ENCODE measurements at places on chromosomes 7 and 10.

- DNase-seq: no peak
These were observed 48.2 kb downstream of the COL26A1 start for GRCh38 chr7:101410743-101411507.

DNA sequence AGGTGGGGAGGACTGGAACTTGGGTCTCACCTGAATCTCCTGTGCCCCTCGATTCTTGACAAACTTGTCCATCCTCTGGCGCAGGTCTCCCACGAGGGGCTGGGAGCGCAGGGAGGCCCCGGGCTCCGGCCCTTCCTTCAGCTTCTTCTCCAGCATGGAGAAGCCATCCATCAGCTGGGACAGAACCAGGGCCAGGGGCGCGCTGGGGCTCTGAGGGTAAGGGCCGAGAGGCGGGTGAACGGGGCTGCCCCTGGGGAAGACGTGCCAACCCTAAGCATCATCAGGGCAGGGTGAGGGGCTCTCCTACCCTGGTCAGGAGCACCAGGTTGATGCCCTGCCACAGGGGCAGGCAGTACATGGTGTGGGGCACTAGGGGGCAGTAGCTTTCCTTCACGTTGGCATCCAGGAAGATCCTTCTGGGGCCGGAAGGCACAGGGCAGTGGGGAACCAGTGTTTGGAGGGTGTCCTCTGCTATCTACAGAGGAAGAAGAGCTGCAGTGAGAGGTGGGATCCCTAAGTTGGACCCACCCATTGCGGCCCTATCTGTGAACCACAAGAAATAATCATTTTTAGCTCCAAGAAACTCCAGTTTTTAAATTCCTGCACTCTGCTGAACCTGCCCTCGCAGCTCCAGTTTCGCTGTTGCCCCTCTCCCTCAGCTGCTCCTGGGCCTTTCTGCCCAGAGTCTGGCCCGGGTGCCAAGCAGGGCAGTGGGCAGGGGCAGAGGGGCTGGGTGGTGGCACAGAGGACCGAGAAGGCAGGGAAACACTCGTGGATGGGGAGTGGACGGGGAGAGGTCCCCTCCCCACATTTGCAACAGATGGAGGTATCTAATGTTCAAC, 10.8 kb upstream of the PYROXD2 start:
- no peak for DNase-seq

DNA sequence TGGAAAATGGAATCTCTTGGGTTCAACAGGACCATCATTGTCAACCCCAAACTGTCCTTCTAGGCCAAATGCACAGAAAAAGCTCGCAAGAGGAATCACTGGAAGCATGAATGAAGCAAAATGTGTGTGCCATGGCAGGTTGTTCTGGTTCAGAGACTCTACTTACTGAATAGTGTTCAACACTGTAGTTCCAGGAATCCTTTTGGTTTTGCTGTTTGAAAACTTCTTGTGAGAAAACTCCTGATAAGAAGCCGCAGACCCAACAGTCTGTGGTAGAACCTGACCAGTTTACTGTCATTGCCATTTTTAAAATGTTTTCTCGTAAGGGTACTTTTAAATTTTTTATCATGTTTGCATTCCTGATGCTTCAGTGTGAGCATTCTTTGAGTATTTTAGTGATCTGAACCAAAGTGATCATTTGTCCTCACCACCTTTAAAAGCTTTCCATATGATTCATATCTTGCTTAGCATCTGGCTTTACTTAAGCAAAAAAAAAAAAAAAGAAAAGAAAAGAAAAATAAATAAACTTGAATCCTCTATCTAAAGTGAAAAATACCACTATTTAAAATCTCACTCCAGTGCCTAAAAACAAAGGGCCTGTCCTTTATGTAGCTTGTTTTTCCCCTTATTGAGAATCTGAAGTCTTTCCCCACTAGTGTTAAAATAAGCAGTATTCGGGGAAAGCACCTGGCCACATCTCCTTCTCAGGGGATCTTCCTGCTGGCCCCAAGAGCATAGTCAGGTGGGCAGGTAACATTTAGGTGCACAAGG, 92.4 kb downstream of the WNT2 start:
- no peak for DNase-seq

GRCh38 chr10:121110369-121110768, 259.2 kb downstream of the WDR11 start:
- DNase-seq: no peak

- no peak for DNase-seq
These were observed 86.5 kb downstream of the PROSER2 start for GRCh38 chr10:11909618-11910017.

DNA sequence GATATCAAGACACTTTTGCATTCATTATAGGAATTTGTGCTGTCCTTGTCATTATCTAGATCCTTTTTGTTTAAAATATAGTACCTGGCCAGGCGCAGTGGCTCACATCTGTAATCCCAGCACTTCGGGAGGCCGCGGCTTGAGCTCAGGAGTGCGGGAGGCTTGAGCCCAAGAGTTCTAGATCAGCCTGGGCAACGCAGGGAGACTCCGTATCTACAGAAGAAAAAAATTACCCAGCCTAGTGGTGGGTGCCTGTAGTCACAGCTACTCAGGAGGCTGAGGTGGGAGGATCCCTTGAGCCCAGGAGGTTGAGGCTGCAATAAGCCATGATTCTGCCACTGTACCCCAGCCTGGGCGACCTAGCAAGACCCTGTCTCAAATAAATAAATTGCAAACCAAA, 621 bp upstream of the MORN4 start:
- DNase-seq: no peak

- no peak for DNase-seq
These were observed 24.7 kb downstream of the PDGFA start for GRCh38 chr7:494906-495305.

DNA sequence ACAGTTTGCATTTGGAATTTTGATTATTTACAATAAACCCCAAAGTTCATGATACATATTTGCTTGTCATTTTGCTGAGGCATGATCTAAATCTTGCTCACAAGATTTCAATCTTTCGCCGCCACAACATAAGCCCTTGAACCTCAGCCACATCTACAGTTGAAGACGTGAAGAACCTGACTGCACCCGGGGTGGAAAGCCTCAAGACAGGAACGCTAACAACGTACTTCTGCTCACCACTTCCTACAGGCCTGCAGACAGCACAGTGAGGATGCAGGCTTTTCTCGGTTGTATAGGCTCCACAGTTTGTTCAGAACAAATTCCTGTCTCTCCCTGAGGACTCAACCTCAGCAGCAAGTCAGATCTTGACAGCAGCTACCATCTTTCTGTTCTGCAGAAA, 393.8 kb upstream of the PRKCQ start:
- no peak for DNase-seq

- DNase-seq: no peak
These were observed 15.4 kb downstream of the PIP4K2A start for GRCh38 chr10:22698941-22699440.

DNA sequence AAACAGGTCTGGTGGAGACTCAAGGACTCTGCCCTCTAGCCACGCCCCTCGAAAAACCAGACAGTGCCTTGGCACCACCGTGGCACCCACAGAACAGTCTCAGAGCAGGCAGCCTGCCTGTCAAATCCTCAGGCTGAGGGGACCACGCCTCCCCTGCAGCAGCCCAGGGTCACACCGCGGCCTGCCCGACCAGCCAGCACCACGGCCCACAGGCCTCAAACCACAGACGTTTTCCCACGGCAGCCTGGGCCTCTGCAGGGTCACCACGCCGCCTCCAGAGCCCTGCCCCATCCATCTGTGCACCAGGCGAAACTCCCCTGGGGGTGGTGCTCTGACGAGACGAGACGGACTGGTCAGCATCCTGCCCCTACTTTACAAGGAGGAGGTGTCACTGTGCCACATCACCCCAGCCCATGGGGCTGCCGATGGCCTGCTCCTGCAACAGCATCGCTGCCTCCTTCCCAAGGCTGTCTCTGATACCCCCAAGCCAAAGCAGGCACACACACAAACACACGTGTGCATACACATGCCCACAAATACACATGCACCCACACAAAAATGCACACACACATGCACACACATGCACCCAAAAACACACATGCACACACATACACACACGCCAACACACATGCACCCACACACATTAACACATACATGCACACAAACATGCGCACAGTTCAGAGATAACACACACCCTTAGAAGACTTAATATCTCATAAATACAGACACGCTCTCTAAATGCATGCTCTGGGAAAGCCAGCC, 24.6 kb downstream of the PAPOLB start:
- no peak for DNase-seq

DNA sequence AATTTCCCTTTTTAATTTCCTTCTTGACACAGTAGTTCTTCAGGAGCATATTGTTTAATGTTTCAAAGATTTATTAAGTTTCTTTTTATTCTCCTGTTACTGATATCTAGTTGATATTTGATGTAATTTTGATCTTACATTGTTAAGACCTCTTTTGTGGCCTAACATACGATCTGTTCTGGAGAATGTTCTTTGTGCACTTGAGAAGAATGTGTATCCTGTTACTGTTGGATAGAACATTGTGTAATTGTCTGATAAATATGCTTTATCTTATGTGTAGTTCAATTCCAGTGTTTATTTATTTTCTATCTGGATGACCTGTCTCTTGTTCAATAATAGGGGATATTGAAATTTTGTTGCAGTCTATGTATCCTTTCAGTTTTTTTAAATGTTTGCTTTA, 106.7 kb downstream of the ITGB1 start:
- DNase-seq: no peak

- no peak for DNase-seq
These were observed 3.3 kb downstream of the CUX1 start for GRCh38 chr7:101820703-101821102.

GRCh38 chr10:52586710-52587109, 185.9 kb downstream of the MBL2 start:
- DNase-seq: no peak

DNA sequence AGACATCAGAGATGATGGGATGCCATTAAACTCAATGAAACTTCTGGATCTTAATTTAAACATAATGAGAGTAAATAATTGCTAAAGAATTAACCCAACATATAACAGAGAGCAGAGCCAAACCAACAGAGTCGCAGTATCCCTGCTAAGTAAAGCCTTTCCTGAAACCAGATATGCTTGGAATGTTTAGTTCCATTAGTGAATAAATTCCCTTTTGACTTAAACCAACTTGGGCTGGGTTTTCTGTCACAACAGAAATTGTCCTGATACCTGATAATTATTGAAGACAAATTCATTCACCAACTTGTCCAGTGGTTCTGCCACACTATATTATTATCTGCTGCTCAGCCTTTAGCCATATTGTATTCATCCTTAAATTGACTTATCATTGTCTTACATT, 286.7 kb downstream of the FZD1 start:
- DNase-seq: no peak

DNA sequence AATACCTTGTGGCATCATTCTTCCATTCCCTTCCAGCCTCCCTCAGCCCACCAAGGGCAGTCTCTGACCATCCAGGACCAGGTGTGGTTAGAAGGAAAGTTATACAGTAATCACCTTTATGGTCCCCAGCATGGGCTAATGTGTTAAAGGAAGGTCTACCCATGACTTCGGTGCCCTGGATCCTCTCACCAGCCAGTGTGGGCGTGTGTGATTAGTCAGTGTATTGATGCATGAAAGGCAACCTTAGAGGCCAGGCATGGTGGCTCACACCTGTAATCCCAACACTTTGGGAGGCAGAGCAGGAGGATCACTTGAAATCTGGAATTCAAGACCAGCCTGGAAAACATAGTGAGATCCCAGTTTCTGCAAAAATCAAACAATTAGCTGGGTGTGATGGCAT, 88.9 kb downstream of the APBB1IP start:
- no peak for DNase-seq

Measured in substantia nigra (tissue), 51 donors.